ENCODE measurements at places on chromosomes 12 and 14. TPM values are rescaled to one million over a fixed set of nuclear protein-coding genes. Genes with fewer than 3 reads are reported as not detected.

TEX52 gene
- not detected for total RNA-seq

RTN1 gene
- not detected for total RNA-seq

SLC25A47 gene
- not detected for total RNA-seq

AICDA gene
- total RNA-seq = 0.17 TPM

C12orf50 gene
- total RNA-seq = 0.12 TPM
